ENCODE measurements at places on chromosomes 3 and 15.

DNA sequence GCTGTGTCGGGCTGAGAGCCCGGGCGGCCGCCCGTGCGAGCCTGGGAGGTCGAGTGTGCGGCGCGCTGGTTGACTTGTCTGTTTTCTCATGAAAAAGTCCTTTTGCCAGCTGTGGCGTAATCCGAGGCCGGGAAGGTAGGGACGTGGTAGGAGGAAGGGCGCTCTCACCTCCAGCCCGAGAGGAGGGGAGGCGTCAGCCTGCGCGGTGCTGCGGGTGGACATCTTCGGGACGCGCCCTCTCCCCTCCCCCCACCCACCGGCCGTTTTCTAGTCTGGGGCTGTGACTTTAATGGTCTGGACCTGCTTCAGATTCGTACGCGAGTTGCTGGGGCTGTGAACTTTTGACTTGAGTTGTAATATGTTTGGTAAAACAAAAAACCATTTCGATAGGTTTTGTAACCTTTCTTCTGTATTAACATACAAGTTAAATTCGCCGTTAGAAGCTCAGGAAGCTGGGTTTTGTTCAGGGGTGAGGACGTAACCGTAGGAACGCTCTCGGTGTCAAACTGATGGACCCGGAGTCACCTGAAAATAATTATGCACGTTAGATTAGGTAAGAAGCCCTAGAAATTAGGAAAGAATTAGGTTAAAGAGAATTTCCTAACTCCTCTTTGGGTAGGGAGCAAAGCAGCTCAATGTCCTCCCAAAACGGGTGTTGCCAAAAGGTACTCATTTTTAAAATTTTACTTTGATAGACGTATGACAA is 762 bp downstream of the NCK1 start:
- peak; percentile 7 for DNase-seq

GRCh38 chr3:123733805-123734526 is 149.1 kb upstream of the HACD2 start:
- DNase-seq, result no peak

- DNase-seq, result no peak
Observed at GRCh38 chr3:117735481-117736101, 1026.0 kb downstream of the TUSC7 start.

GRCh38 chr3:141379250-141379966 is 11.1 kb downstream of the ZBTB38 start:
- DNase-seq, result no peak

GRCh38 chr15:53835309-53835708 is 75.8 kb upstream of the WDR72 start:
- DNase-seq, result no peak

DNA sequence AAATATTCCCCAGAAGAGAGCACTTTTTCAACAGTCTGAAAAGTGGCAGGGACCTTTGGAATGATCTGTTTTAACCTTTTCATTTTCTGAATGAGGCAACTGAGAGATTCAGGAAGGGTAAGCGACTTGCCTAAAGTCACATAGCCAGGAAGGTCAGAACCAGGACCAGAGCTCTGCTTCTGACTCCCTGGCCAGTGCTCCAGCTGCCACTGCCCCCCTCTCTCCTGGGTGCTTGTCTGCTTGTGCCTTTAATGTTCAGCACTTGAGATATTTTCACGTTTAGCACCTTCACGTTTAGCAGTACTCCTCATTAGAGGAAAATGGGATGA is 68.3 kb downstream of the SMAD3 start:
- no peak for DNase-seq

GRCh38 chr3:130834476-130834875 is 59.4 kb upstream of the ATP2C1 start:
- DNase-seq, result no peak

- no peak for DNase-seq
Observed at GRCh38 chr3:78889348-78889747, 878.5 kb downstream of the ROBO1 start.

DNA sequence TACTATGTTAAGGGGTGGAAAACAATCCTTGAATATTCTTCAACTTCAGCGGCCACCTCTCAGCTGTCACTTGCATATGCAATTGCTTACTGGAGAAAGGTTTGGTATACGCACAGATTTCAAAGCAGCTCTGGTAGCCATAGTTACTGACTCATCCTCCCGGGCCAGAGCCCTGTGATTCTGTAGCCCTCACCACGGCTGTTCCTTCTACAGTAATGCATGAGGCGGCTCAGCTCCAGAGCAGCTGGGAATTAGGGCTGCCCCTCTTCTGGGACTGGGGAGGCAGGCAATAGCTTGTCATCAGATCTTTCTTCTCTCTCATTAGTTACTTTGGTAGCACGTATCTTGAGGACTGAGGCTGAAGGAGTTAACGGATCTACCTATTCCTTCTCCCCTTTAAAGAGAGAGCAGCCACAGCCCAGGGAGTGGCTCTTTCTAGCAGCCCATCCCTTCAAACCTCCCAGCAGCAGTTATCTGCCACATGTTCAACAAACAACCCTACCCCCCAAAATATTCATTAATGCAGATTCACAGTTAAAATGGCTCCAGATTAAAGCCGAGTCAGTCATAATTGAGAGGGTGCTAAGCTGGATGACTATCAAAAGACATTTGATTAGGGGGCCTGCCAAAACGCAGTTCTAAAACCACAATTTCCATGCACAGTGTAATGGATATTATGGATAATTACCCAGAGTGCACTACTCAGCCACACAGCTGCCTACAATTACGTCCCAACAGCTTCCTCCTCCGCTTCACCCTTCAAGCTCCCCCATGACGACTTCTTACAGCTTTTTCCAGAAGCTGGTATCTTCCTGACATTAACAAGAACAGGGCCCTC is 54.7 kb downstream of the ETV5 start:
- no peak for DNase-seq

- DNase-seq, result no peak
Observed at GRCh38 chr3:171255236-171255806, 204.9 kb downstream of the TNIK start.

DNA sequence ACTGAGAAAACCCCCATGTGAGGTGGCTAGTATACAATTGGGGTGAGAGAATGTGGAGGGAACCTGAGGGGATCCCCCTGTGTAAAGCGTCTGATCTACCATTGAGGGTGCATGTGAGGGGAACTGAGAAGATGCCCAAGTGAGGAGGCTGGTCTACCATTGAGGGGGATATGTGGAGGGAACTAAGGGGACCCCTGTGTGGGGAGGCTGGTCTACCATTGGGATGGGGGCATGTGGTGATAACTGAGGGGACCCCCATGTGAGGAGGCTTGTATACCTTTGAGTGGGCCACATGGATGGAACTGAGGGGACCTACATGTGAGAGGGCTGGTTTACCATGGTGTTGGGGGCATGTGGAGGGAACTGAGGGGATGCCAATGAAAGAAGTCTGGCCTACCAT is 160.8 kb downstream of the FBLN2 start:
- no peak for DNase-seq

- no peak for DNase-seq
Observed at GRCh38 chr3:13518516-13518953, 30.4 kb upstream of the FBLN2 start.

GRCh38 chr3:49906073-49906743 is 2.5 kb upstream of the MST1R start:
- DNase-seq, result no peak

DNA sequence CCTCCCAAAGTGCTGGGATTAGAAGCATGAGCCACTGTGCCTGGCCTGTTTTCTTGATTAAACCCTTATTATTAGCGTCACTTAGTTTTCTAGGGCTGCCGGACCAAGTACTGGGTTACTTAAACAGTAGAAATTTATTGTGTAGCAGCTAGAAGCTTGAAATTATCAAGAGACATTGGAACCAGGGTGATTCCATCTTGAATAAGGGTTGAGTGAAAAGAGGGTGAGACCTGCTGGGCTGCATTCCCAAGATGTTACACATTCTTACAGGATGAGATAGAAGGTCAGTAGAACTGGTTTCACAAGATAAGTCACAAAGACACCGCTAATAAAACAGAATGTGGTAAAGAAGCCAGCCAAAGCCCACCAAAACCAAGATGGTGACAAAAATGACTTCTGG is 18.6 kb upstream of the FSTL1 start:
- DNase-seq, result no peak
